Bladder microvascular endothelial cell (primary cell): ENCODE measurements at places on chromosomes 7 and 10. TPM values are rescaled to one million over a fixed set of nuclear protein-coding genes. Genes with fewer than 3 reads are reported as not detected.

Gene ADAMTS14
- under 0.01 and 0.06 TPM in 2 replicates for total RNA-seq

Gene TRPV5
- not detected in 2 replicates for total RNA-seq

Gene LIPF
- total RNA-seq: not detected in 2 replicates

Gene POLR2J2
- 0.97 and 10.5 TPM in 2 replicates for total RNA-seq

Gene HKDC1
- total RNA-seq: 0.06 and 0.16 TPM in 2 replicates

Gene NKX2-3
- under 0.01 TPM in 1 of 2 replicates, not detected in the other for total RNA-seq

Gene GARIN1A
- total RNA-seq: 0.16 and 0.25 TPM in 2 replicates

Gene MUC12
- not detected in 2 replicates for total RNA-seq

Gene VGF
- not detected in 2 replicates for total RNA-seq

Gene TLL2
- 0.06 TPM in 1 of 2 replicates, not detected in the other for total RNA-seq
